ENCODE measurements at places on chromosomes 11 and 22.

GRCh38 chr22:18970176-18970947 lies 34.3 kb upstream of the PRODH start:
- peak; percentile 21 for DNase-seq

DNA sequence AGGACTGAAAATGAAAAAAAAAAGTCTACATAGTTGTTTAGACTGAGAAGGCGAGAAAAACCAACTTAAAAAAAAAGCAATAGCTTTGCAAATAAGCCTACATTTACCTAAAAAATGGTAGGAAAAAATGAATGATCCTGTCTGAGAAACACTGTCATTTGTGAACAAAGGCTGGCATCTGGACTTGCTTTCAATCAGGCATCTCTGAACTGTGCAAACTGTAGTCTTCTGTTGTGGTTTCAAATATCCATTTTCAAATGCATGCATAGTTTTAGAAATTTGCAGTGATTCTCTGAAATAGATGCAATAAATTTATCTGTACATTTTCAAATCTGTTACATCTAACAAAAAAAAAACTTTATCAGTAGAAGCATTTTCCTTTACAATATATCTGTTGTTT lies 106.1 kb upstream of the LUZP2 start:
- DNase-seq = no peak

GRCh38 chr11:10824888-10825287 lies 16.2 kb upstream of the EIF4G2 start:
- no peak for DNase-seq

- peak; percentile 69 for DNase-seq
These were observed 1.0 kb downstream of the LMO1 start for GRCh38 chr11:8262552-8263108.
